ENCODE measurements at places on chromosomes 11 and 22.
A peak's percentile ranks its signal among the peaks of the same experiment; 100 is the strongest.

DNA sequence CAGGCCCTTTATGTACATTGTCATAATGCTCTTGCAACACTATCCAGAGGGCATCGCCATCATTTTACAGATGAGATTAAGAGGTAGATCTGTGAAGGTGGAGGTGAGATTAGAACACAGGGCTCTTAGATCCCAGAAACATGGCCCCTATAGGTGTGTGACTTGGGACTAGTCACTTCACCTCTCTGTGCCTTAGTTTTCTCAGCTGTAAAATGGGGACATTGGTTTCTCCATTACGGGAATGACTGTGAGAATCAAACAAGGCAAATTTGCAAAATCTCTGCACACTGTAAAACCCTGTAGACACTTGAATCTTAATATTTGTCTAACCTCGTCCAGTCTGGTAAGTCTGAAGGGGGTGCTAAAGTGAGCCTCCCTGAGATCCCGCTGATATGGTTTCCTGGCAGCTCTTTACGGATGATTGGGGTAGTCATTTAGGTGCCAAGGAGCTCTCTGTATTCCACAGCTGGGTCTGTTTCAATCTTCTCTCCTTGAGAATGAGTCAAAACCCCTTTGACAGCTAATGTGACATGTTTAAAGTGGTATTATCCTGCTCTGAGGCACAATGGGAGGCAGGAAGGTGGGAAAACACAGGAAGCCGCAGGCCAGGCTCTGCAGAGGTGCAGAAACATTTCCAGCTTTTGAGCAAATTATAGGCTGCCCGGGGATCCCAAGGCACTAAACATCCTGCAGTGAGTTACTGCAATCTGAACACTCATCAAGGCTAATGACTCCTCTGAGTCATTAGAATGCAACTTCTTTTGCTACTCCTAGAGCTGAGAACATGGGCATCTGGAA lies 140.8 kb downstream of the CCDC81 start:
- DNase-seq, result no peak

DNA sequence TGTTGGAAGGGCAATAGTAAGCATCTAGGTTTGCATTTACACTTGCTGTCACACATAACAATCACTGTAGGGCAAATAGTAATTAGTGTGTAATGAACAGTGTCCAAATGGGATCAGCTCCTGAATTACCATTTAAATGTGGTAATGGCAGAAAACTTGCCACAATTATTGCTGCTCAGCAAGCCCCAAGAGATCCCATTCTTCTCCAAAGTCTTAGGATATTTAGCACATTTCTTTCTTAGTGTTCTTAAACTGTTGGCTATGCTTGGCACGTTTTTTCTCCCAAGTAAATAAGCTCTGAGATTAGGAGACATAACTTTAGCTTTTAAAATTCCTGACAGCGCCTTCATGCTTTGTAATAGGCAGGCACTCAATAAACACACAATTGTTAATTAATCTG lies 1037.0 kb downstream of the DLG2 start:
- DNase-seq, result no peak

GRCh38 chr11:62546244-62546928 lies at the start of gene AHNAK:
Gene AHNAK, minus strand, starts transcription at chr11:62546806. Its CDS starts 10,708 bp downstream, at chr11:62536098.
- DNase-seq, result peak; percentile 38

DNA sequence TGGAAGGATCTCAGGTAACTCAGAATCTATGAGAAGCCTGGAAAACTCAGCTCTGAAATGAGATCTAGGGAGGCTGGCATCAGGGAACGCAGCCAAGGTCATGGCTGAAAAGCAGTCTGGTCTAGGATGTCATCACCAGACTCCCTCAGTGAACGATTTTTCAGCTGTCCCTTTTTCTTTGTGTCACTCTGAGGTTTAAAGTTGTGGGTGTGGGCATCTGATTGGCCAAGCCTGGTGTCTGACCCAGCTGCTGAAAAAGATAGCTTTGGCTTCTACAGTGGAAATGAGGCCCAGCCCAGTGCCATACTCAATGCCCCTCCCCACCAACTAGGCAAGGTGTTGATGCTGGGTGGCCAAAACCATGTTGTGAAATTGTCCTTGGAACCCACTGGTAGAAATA lies 14.5 kb downstream of the RPS3 start:
- no peak for DNase-seq

DNA sequence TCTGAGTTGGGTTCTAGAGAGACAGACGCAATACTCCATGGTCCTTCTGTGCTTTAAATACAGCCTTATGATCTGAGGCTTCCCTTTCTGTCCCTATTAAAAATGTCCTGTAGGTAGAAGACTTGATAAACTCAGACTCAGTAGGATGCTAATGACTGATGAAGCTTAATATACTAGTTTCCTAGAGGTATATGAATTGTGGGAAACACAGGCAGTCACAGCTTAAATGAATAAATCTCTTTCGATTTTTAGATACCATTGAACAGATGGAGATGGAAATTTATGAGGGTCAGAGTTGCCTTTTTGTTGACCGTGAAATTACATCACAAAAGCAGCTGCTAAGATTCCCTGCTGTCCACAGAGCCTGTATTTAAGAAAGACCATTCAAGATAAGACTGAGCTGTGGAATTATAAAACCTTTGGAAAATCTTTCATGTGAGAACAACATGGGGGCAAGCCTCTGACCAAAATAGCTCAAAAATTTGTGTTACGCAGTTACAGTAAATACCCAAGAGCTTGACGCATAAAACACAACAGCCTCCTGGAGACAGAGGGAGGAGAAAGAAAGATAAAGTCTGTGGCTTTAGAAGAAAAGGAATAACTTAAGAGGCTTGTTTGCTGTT lies 172.3 kb downstream of the AASDHPPT start:
- no peak for DNase-seq

DNA sequence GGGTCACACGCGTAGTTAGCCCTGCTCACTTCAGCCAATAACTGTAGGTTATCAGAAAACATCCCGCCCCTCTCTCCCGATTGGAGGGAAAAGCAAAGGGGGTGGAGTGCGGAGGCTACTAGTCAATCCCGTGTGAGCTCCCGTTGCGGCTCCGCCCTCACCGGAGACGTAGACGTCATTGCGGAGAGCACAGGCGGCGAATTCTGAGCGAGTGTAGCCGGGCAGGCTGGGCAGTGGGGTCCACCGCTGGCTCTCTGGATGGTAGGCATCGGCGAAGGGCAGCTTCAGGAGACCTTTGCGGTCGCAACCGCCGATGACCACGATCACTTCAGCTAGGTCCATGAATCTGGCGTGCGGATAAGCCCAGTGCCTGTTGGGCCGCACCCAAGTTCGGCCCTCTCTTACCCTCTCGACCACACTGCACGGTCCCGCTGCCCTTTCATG lies 4.7 kb downstream of the KLHL35 start:
- DNase-seq, result peak; percentile 46

GRCh38 chr11:73921180-73921579 lies 29.6 kb upstream of the DNAJB13 start:
- no peak for DNase-seq

GRCh38 chr11:33500332-33500731 lies 200.3 kb downstream of the C11orf91 start:
- DNase-seq, result no peak

DNA sequence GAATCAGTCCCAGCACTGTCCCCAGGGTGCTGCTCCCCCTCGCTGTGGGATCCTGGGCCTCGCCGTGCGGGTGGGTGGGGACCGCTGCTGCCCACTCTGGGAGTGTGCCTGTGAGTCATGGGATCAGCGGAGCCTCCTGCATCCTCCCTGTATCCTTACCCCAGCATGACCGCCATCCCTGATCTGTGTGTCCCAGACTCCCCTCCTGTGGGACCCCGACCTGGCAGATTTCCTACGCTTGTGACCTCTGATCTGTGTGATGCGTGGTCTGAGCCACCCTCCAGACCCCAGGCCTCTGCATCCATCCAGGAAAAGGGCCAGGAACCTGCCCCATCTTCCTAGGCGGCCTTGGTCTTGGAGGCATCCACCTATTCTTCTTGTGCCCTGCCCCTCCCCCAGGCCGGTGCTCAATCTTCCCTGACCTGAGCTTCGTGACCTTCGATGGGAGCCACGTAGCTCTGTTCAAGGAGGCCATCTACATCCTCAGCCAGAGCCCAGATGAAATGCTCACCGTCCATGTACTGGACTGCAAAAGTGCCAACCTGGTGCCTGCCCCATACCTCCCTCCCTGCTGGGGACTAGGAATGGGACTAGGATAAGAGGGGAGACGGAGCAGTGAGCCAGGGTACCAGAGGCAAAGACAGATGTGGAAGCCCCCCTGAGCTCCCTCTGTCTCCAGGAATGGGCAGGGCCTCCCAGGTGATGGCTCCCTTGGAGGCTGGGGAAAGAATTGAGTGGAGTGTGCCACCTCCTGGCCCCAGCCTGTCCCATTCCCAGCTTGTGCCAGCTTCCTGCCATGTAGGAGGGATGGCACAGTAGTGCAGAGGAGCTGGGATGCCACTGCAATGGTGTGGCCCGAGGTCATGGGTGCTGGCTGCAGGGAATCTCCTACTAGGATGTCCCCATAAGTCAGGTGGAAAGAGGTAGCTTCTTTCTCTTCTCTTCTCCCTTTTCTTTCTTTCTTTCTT lies 65.4 kb downstream of the OTOG start:
- DNase-seq, result no peak

- no peak for DNase-seq
These were observed 51.2 kb upstream of the TENM4 start for GRCh38 chr11:79492008-79492407.

DNA sequence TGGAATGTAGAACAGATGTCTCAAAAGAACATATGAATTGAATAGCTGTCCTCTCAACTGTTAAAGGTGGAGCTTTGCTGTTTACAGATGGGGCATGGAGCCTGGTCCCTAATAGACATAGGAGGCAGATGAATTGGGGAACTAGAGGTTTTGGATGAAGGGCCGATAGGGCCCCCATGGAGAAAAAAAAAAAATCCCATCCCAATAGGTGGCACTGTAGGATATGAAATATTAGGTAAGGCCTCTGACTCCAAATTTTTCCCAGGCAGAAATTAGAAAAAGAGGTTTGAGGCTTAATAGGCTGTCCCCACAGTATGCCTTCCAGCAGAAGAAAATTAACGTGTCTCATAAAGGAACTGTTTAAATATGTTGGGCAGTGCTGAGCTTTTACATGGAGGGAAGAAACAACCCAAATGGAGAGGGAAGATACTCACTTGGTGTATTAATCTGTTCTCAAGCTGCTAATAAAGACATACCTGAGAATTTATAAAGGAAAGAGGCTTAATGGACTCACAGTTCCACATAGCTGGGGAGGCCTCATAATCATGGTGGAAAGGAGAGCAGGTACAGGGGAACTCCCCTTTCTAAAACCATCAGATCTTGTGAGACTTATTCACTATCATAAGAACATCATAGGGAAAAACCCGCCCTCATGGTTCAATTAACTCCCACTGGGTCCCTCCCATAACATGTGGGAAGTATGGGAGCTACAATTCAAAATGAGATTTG lies 30.1 kb upstream of the TMEM45B start:
- DNase-seq, result no peak

DNA sequence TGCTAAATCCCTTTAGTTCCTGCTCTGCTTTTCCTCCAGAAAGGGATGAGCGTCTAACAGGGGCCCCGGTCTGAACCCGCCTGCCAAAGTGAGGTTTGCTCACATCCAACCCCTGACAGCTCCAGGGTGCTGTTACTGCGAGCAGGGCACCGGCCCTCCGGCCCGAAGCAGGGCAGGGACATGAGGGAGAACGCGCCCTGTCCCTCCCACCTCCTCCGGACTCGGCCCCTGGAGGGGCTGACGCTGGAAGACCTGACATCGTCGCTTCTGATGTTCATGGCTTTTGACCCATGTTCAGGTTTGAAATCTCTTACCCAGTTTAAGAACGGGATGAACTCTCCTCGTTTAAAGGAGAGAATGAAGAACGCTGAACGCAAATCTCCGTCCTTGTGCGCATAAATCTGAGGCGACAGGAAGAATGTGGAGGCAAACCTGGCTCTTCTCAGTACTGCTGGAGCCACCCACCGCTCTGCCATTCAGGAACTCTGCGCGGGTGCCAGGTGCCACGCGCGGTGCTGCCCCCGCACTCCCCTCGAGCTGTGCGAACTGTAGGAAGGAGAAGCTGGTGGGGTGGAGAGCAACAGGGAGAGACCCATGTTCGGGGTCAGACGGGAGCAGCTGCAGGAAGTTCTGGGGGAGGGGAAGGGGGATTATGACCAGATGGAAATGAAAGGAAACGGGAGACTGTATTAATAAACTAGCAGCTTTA lies 826 bp upstream of the EEF1G start:
- no peak for DNase-seq
